ENCODE measurements at places on chromosomes 3 and 15. TPM values are rescaled to one million over a fixed set of nuclear protein-coding genes. Genes with fewer than 3 reads are reported as not detected.

The GRAMD1C gene
- polyA plus RNA-seq = 2.7 TPM

The TTLL3 gene
- 35.6 TPM for polyA plus RNA-seq

The PLA2G4F gene
- polyA plus RNA-seq = not detected

The TRH gene
- polyA plus RNA-seq = 0.34 TPM

The TMEM212 gene
- polyA plus RNA-seq = 0.11 TPM

The RLBP1 gene
- 0.28 TPM for polyA plus RNA-seq

The SPTBN5 gene
- polyA plus RNA-seq = 1.9 TPM

The PPP1R14D gene
- polyA plus RNA-seq = 0.19 TPM

All from forelimb muscle (tissue), 1 donor.